ENCODE measurements at places on chromosomes 5 and 9.

GRCh38 chr9:36823466-36823865 is 210.6 kb downstream of the PAX5 start:
- DNase-seq = no peak

- DNase-seq = no peak
These were observed 10.7 kb upstream of the PRXL2C start for GRCh38 chr9:96665789-96666188.

- DNase-seq = no peak
These were observed 96.2 kb downstream of the RXRA start for GRCh38 chr9:134422301-134423090.

DNA sequence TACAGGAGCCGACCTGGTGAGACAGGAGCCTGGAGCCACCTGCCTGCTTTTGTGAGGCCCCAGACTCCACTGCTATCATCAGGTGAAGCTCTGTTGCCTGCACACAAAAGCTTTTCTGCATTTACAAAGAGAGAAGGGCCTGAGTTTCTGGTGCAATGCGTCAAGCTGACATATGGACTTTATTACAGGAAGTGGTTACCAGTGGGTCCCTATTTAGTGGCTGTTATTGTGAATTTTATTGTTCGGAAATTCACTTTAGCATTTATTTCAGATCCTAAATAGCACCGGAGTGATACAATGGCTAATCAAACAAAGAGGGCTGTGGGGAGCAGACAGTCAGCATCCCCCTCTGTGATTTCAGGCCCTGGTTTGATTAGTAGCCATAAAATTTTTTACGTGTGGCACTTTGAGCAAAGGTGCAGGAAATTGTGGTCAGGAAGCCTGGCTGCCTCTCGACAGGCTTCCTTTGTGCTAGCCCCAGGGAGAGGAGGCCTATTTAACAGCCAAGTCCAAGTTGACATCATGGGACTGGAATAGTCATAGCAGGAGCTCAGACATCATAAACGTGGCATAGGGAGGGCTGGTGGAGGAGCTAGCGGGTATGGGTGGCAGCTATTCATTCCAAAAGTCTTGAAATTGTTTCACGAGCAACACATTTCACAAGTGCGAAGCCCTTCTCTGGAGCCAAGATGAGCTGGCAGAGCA is 8.4 kb downstream of the TGFBI start:
- no peak for DNase-seq

DNA sequence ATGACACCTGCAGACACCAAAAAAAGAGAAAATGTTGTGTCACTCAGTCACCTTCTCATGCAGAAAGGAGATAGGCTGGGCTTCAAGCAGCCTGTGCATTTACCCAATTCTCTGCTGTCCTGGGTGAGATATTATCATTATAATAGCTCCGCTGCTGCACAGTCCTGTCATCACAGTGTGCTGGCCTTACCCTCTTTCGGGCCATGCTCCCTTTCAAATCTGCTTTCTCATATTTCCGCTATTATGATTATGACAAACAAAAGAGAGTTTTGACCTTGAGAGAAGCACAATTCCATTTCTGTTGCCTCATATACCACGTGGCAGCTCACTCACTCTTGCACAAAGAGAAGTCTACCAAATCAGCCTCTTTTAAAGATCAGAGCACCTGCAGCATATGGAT is 1350.1 kb upstream of the ACO1 start:
- DNase-seq = no peak

DNA sequence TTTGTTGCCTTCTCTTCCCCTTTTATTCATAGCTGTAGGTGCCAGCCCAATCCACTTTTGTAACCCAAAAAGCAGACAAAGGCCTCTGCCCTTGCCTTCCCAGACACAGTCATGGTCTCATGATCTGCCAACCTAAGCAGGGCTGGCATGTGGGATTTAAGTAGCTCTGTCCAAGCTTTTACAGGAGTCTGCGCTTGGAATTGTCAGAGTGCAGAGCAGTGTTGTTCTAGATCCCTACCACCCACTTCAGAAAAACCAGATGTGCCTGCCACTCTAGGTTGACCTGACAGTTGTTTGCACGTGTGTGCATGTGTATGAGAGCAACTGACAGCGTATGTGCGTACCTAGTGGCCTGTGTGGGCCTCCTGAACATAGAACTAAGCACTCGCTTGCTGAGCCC is 87.8 kb upstream of the SPRY4 start:
- DNase-seq = no peak

DNA sequence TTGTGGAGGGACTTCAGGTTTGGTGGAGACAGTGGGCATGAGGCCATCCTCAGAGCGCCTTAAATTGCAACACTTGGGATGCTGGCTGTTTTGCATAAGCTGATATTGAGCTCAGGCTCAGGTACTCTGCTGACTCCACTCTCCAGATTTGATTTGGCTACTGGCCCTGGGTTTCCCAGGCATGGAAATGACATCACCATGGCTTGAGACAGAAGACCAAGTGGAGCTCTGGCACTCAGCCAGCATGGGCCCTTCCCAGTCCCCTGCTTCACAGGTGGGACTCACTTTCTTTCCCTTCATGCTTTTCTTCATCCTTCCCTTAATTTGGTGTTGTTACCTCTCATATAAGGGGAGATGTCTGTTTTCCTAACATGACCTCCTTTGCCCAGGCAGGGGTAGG is 72.0 kb upstream of the IL12B start:
- DNase-seq = no peak

DNA sequence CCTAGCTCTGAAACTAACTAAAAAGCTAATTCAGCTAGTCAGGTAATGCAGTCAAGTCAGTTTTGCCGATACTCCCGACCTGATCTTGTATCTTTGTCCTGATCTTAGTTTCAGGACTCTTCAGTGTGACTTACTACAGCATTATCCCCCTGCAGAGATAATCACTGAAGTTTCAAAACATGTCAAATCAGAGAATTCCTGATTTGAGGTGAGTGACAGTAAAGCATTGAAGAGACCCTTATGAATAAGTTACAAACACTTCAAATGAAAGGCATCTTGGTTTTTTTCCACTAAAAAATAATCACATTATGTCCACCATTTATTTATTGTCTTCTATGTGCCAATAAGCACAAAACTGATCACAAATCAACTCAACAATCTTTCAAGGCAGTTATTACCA is 47.6 kb downstream of the BAAT start:
- no peak for DNase-seq

- no peak for DNase-seq
These were observed 30.7 kb downstream of the ZNF354A start for GRCh38 chr5:178699681-178700253.

GRCh38 chr9:113648048-113648447 is 184.5 kb downstream of the RGS3 start:
- DNase-seq = no peak

GRCh38 chr9:135644631-135645218 is 5.4 kb upstream of the GLT6D1 start:
- DNase-seq = no peak

DNA sequence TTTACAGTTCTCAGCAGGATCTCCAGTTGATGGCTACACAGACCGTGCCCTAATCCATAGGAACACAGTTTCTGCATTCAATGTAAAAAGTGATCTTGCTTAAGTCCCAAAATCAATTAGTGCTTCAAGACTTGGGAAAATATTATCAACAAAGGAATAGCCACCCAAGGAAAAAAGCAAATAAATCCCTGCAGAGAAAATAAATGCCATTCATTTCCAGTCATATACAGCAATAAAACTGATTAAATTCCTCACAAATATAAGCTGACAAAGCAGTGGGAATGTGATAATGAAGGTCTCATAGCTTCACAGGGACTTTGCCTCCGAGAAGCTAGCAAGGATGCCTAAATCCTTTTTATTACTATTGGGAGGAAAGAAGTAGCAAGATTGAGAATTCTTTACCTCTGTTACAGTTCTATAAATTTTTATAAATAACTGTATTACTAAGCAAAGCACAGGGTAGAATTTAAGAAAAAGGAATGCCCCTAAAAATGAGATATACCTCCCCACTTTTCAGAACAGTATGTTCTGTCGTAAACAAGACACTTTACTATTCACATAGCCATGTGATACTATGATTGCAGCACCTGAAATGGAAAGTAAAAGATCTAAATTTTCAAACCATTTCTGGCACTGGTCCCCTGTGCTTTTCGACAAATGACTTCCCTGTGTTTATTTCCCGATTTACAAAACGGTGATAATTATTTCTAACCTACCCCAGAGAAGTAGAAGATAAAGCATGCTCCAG is 59.8 kb downstream of the ARSB start:
- DNase-seq = no peak

DNA sequence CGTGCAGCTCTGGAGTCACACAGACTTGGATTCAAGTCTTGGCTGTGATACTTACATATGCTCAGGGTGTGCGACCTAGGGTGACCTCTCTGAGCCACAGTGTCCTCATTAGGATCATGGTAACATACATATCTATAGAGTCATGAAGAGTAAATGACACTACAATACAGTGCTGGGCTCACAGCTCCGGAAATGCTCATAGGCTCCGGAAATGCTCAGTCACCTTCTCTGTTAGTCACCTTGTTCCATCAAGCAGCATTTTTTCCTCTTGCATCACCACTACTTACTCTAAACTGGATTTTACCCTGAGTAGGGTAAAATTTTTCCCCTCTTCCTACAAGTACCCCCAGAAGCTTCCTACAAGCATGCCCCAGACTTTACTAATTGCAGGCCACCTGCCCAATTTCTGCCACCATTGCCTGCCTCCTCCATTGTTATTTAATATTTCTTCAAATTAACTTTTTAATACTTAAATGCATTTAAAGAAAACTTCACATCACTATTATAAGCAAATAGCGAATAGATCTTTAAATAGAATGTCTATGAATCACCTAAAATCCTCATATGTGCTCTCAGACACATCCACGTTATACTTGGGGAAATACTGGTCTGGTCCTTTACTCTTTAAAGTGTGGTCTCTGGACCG is 147.6 kb upstream of the SPRY4 start:
- no peak for DNase-seq

- DNase-seq = peak; percentile 54
These were observed 14.5 kb upstream of the KCNMB1 start for GRCh38 chr5:170403675-170404074.

DNA sequence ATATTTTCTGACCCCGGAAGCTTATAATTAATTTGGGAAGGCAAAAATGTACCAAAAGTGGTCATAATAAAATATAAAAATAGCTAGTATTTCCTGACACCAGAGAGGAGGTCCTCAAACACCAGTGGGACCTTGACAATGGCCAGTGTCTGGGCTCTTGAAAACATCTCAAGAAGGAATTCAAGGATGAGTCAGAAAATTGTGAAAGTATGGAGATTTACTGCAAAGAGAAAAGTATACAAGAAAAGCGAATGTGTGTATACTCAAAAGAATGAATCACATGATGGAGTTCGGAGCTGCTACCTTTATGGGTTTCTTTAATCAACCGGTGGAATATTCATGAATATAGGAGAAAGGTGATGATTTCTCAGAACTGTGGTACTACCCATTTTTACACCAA is 1709.0 kb upstream of the WWC1 start:
- DNase-seq = no peak

- no peak for DNase-seq
These were observed 121.8 kb downstream of the ARHGEF28 start for GRCh38 chr5:73747696-73748380.

- no peak for DNase-seq
These were observed 226.1 kb upstream of the NMUR2 start for GRCh38 chr5:152631221-152631620.

DNA sequence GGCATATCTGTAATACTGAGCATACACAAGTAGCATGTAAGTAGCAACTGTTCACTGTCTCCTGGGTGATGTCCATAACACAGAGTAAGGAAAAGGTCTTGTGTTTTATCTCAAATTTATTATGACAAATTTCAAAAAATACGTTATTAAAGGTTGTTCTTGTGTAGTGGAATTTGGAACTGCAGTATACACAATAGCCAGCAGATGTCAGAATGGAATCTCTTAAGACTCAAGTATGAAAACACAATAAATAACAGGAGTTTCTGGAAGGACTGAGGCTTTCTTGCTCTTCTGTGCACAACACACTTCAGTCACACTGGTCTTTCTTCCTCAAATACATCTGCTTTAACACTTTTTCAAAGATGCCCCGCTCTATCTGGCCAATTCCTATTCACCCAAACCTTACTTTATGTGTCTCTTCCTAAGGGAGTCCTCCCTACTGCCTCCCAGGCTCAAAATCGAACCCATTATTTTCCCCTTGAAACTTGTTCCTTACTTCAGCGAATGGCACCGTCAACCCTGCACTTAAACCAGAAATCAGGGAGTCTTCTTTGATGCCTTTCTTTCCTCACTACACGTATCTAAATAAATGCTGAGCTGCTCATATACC is 6.5 kb upstream of the FBXO10 start:
- no peak for DNase-seq

DNA sequence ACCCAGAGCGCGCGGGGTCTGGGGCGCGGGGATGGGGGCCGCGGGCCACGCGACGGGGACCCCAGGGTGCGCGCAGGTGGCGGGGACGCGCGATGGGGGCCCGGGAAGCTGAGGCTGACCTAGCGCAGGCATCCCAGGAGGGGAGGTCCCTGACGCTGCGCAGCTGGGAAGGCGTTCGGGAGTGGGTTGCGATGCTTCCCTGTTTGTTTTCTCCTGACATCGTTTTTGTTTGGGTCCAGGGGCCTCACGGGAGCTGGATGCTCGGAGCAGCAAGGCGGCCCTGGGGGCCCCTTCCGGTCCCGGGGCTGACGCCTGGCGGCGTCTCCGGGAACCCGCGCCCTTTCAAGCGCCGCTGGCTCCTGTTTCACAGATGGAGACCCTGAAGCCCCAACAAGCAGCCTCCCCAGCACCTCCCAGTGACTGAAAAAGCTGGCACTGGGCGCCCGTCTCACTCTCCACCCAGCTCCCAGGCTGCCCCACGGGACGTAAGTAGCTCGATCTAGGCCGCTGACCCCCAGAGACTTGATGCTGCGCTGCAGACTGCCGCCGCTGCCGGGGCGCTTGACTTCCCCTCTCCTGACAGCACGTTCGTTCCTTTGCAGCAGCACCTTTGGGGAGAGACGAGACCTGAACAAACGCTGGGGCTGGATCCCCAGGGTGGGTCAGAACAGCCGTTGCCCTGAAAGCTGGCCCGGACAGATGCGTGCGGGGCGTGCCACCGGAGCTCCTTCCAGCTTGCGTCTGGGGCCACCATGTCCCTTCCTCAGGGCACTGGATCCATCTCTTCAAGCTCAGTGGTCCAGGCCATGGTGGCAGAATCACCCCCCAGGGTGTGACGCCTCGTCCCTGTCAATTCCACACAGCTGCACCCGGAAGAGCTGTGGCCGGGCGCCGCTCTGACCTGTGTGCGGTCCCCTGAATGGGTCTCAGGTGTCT is 593 bp downstream of the BRD3OS start:
- DNase-seq = peak; percentile 68

DNA sequence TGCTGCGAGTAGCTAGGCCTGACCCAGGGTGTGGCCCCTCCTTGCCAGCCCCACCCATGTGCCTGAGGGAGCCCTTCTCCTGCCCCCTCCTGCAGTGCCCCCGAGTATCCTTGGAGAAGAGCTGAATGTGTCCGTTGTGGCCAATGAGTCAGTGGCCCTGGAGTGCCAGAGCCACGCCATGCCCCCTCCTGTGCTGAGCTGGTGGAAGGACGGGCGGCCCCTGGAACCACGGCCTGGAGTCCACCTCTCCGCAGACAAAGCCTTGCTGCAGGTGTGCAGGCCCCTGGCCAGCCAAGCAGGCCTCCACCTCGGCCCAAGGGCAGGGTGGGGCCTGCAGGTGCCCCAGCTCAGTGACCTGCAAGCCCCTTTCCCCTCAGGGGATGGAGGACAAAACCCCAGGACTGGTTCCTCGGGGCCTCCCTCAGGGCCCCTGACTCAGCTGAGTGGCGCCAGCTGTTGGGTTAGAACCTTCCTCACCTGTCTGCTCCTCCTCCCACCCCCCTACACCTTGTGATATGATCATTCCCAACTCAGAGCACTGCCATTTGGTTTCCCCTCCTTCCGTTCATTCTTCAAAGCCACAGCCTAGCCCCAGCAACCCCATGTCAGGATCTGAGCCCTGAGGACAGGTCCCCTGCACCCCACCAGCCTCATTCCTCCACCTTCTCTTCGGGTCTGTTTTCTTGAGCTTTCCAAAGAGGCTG is 80.0 kb upstream of the ASS1 start:
- no peak for DNase-seq

Measured in WTC11 (cell line).